Tibial nerve (tissue), 4 donors: ENCODE measurements at places on chromosomes 3 and 15.

DNA sequence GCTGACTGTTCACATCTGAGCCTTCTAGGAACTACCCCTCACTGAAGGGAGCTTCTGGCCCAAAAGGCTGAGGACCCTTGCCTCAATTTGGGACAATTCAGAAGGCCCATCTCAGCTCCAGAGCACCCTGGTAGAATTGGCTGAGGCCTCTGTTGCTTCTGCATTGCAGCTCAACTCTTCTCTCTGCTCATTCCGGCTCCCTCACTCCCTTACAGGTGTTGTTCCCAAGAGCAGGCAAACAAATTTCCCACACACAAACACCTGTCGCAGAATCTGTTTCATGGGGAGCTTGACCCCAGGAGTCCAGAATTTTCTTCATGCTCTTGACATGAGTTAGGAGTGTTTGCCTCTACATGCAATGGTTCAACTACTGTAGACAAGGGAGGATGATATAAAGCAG, 78.7 kb downstream of the CRYGS start:
- no peak for DNase-seq

- no peak for DNase-seq
Measured at GRCh38 chr3:86254480-86254879, 736.5 kb downstream of the VGLL3 start.

DNA sequence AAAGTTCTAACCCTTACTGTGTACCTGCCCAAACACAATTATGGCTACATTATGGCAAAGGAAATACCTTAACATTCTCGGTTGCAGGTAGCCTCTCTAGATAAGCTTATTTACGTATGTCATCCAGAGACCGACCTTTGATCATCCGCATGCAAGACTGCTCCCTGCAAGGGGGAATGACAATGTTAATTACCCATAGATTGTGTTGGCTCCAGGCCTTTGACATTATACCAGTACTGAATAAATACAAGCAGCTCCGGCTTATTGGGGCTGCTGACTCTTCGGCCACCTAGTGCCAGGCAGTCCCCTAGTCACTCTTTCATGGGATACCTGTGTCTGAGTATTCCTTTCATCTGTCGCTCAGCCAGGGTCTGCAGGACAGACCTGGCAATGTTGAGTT, 223.5 kb downstream of the DTWD1 start:
- DNase-seq, result no peak

GRCh38 chr3:72890166-72890925, 2.5 kb downstream of the GXYLT2 start:
- DNase-seq, result no peak

- no peak for DNase-seq
Measured at GRCh38 chr15:80591471-80591870, 103.6 kb upstream of the ABHD17C start.

- no peak for DNase-seq
Measured at GRCh38 chr3:143171141-143171980, 51.8 kb downstream of the CHST2 start.

DNA sequence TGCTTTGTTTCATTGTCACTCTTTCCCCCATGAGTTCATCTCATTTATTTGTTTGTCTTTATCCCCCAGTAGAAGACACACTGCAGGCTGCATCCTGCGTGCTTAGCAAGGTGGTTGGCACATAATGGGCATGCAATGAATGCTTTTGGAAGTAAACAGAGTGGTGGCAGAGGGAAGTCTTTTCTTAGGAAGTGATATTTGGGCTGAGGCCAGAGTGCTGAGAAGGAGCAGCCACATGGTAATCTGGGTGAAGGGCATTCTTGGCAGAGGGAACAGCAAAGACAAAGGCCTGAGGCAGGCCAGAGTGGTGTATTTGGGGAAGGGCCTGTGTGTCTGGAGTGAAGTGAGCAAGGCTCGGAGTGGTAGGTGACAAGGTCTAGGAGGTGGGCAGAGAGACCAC, 17.7 kb upstream of the ADAMTS7 start:
- DNase-seq, result no peak

DNA sequence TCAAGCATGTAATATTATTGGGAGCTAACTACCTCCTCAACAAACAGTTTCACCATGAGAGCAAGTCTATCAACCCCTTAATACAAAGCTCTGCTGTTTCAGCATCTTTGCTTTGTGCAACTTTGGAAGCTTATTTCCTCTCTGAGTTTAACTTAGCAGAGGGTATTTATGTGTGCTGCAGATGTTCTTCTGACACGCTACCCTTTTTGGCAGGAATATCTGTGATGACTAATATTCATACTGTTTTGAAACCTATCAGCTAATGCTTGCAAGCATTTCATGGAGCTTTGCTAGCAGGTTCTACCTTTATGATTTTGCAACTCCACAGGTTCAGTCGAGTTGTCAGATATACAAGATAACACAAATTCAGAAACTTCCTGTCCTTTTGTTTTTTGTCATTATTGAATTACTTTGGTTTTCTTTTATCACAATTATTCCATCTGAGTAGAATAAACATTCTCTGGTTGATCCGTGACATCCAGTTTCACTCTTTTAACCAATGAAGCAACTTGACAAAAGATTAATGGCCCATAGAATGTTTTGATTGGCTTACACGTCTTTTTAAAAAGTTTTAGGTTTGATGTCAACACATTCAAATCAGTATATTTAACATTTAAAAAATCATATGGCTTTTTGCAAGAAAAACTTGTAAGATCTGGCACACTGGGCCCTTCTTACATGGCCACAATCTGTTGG, 1.7 kb upstream of the SLC9A9 start:
- DNase-seq, result peak; percentile 20

- DNase-seq, result no peak
Measured at GRCh38 chr15:68618394-68618793, 39.6 kb downstream of the CORO2B start.
